ENCODE measurements at places on chromosomes 5 and 9.

- no peak for DNase-seq
Measured at GRCh38 chr9:105883847-105884246, 189.5 kb downstream of the TMEM38B start.

DNA sequence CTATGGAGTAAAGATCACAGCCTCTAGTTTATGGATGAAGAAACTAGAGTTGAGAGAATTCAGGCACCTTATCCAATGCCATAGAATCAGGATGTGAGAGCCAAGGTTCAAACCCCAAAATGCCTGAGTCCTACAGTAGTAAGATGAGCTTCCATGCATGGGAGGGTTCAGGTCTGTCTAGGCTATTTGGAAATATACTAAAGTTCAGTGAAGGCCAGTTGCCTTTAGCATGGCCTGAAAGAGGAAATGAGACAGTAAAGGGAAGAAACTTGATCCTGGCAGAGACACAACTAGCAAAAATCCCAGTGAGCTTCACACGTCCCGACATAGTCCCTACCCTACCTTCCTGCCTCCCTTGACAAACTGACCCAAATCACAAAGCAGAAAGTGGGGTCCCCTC lies 317.0 kb downstream of the RASEF start:
- DNase-seq = no peak

DNA sequence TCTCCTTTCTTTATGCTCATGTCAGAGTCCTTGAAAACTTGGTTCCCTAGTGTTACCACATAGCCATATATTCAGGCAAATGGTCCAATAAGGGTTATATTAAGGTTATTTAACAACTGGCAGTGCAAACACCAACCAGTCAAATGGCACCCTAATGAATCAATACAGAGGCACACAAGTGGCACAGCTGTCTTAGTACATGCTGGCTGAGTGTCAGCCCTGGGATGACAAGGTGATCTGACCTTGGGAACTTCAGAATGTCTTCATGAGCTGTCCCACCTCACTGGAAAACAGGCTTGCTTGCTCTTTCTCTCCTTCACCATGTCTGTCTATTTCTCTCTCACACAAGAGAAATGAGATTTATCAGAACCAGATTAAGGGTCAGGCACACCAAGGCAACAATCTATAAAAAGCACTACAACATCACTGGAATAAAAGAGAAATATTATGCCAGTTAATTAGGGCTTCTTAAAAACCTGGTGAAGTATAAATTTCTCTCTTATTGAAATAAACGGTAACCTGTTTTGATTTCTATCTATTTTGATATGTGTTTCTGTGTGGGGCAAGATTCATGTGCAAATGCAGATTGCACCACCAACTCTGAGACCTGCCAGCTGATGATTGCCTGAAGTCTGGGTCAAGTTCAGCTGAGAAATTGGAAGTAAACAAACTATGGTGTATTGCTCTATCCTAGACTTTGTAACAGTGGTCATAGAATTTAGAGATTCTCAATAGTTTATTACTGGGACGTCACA lies 140.7 kb downstream of the SREK1 start:
- no peak for DNase-seq

DNA sequence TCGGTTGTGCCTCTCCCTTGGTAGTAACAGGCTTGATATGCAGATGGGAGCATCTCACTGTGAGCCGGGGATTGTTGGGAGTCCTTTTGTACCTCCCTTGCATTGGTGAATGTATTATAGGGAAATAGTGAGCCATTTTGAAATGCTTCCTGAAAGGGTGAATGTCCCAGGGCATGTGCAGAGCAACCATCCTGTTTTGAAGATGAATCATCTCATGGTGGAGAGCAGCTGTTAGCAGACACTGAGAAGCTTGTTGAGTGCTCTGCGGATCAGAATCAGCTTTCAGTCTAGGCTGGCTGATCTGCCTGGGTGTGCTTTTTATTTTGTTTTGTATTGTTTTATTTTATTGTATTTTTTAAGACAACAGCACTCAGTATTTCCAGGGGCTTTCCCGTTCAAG lies 29.7 kb downstream of the SLC36A1 start:
- DNase-seq = no peak

- DNase-seq = no peak
Measured at GRCh38 chr5:107285772-107286171, 385.0 kb downstream of the EFNA5 start.

DNA sequence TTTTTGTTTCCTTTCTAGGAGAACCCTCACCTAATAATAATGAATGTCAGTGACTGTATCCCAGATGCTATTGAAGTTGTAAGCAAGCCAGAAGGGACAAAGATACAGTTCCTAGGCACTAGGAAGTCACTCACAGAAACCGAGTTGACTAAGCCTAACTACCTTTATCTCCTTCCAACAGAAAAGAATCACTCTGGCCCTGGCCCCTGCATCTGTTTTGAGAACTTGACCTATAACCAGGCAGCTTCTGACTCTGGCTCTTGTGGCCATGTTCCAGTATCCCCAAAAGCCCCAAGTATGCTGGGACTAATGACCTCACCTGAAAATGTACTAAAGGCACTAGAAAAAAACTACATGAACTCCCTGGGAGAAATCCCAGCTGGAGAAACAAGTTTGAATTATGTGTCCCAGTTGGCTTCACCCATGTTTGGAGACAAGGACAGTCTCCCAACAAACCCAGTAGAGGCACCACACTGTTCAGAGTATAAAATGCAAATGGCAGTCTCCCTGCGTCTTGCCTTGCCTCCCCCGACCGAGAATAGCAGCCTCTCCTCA lies 87.1 kb downstream of the OSMR start:
- no peak for DNase-seq

DNA sequence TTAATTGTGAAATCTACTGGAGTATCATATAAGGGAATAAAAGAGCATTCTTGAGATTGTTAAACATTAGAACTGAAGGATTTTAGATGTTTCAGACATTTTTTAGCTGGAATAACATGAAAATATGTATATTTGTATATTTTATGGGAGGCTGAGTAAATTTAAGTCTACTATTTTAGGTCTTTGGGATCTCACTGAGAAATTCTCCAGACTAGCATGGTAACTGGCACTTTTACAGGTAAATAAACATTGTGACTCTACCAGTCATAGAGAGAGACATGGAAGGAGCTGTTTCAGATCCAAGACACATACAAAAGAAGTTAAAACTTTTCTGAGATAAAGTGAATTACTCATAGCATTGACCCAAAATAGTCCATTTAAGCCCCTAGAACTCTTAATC lies 59.4 kb downstream of the NDUFAF2 start:
- DNase-seq = no peak

DNA sequence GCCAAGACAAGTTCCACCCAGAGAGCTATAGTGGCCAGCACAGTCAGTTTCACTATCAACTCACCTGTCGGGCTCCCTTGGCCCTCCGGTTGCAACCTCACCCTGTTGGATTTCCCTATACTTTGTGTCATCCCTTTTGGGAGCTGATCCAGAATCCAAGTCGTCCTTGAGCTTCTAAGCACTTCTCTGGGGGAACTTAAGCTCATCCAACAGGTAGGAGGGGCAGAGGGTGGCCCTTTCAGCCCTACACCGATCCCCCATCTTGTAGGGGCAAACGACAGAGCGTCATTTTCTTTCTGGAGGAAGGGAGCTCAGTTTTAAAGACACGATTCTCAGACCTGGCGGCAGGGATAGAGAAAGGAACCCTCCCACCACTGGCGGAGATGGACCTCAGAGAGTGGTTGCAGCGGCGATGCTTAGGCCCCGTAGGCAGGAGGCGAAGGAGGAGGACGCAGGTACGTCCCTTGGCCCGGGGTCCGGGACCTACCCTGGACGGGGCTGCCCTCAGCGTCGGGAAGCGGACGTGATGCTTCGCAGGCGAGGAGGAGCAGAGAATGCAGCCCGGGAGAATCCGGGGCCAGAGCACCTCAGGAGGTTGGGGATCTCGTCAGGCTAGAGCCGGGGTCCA lies 519 bp downstream of the ZER1 start:
- DNase-seq = no peak

DNA sequence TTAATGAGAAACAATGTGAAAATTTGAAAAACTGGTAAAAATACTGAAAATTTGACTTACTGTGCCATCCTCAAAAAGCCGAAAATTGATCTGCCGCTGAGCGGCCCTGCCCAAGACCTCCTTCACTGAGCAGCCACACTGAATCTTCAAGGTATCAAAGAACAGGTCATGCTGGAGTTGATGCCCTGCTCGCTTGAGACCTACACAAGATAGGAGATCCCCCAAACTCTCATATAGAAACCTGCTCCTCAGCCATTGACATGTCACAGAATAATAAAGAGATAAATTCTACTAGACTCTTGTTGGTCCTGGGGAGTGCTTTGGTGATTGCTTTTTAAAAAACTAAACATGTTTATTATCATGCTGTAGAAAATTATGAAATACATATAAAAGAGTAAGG lies 52.7 kb downstream of the GLDC start:
- DNase-seq = no peak

- DNase-seq = peak; percentile 98
Measured at GRCh38 chr5:28729067-28729466, 1690.7 kb upstream of the CDH9 start.

- DNase-seq = no peak
Measured at GRCh38 chr5:98105681-98106080, 667.8 kb upstream of the RGMB start.

DNA sequence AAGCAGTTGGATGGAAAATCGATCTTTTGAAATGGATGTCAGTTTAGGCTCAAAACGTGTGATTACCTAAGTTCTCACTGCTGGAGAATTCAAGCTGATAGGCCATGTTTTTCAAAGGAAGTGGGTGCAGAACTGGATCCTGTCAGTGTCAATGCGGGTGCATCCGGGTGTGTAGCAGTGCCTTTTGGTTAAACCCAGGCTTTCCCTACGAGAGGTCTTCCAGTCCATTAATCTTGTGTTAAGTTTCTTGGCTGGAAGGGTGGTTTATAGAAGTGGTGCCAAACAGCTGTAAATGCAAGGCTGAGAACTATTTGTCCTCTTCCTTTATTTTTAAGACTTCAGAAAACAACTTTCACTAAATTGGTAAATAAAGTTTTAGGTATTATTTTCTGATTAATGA lies 71.9 kb downstream of the DAPK1 start:
- DNase-seq = no peak

DNA sequence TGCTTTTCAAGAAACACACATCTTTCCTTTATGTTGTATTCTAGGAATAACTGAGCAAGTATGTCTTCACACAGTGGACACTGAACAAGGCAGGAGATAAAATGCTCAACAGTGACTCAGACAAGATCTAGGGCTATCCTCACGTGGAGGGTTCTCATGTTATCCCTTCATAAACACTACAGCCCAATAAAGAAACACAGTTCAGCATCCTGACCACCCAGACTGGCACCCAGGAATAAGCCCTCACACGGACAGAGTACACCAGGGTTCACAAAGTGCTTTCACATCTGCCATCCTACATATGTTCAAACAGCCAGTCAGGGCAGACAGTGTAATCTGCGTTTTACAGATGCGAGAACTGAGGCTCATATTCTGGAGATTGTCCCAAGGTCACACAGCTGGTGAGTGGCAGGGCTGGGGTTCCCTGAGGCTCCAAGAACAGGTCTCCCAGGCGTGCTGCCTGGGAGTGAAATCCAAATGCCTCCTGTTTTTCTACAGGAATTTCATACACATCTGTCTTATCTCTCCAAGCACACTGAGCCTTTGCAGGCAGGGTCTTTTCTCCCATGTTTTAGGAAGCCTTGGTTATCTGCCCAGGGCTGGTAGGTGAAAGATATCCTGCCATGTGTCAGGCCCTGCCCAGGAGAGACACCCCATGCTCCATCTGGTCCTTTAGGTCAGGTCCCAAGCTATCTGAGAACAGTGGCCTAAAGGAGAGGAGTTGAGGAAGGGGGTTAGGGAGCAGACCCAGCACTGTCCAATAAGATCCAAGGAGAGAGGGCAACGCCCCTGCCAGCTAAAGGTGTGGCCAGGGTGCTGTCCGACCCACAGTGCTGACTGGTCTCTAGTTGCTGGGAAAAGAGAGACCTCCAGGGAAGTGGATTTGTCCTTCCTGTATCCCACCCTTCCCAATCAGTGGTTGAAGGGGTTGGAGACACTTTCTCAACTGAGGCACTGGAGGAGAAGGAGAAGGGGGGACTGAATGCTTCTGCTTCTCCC lies 47.9 kb upstream of the XPA start:
- DNase-seq = no peak

GRCh38 chr9:89185980-89186379 lies 7.4 kb upstream of the SHC3 start:
- no peak for DNase-seq

DNA sequence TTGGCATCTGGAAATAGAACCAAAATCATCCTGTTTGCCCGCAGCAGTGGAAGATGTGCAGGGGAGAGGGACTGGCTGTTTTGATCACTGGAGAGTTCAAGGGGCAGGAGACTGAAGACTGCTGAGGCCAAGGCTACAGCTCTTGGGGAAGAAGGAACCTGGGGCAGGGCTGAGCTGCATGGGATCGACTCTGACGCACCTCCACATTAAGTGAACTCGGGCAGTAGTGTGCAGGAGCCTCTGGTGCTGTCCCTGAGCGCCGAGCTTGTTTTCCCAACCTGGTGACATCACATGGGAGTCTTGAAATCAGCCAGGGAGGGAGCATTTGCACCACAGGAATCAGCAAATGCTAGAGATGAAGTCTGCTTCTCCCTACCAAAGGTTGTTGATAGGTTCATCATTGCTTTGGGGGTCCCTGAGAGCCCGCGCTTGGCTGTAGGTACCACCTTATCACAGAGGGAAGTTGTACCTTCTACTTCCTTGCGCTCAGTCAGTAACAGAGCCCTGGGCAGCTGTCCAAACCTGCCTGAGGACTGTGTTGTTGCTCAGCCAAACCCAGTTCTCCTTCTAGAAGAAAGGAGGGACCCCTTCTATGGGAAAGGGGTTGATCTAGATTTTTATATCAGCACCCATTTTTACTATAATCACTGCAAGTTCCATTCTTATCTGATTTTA lies 52.3 kb upstream of the CTSL start:
- no peak for DNase-seq

GRCh38 chr5:41336471-41336870 lies 123.1 kb upstream of the C6 start:
- DNase-seq = no peak

DNA sequence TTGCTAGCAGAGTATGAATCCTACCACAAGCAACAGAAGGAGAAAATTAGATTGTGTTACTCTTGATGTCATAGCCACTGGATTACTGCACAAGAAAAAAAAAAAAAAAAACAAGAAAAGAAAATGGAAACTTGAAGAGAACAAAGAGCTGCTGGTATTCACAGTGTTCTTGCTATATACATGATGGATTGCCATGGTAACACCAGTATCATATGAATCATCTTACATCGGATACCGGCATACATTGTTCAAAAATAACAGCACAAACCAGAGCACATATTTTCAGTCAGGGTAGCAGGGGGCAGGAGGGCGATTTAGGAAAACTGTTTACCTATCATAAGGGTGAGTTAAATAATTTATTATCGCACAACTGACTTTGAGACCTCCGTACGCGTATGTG lies 472.9 kb downstream of the PDE4D start:
- DNase-seq = no peak
